ENCODE measurements at places on chromosomes 11 and 22.
A peak's percentile ranks its signal among the peaks of the same experiment; 100 is the strongest.

- no peak for DNase-seq
Observed at GRCh38 chr11:29153078-29153477, 863.8 kb downstream of the KCNA4 start.

GRCh38 chr22:39773976-39774539 is 119.5 kb downstream of the ENTHD1 start:
- DNase-seq = no peak

GRCh38 chr11:73248526-73249185 is 23.5 kb upstream of the P2RY6 start:
- DNase-seq = no peak

- no peak for DNase-seq
Observed at GRCh38 chr11:42595876-42596275, 715.9 kb upstream of the API5 start.

DNA sequence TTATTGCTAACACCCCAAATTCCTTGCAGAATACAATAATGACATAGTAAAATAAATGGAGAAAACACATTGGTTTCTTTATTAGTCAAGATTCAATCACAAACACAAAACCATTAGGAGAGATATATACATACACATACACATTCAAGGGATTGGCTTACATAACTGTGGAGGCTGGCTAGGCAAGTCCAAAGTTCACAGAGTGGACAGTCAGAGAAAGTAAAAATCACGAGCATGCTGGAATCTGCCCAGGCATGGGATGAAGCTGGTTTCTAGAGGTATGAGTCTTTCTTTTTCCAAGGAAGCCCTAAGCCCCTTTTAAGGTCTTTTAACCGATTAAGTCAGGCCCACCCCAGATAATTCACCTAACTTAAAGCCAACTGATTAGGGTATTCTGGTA is 13.6 kb upstream of the OR56B1 start:
- DNase-seq = no peak

DNA sequence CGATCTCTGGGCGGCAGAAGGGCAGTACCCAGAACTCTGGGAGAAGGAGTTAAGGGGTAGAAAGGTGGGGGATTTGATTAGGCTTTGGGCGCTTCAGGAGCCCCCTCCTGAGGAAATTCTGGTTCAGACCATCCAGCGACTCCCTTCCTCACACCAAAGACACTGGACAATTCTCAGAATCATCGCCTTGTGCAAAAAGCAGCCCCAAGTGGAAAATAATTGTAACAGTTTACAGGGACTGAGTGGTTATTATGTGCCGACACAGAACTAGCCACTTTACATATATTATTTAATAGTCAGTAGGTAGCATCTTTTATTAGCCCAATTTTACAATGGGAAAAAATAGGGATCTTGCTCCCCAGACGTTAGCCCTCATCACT is 662 bp upstream of the TRIM3 start:
- DNase-seq = no peak

GRCh38 chr11:123233975-123234334 is 38.9 kb upstream of the CLMP start:
- no peak for DNase-seq

DNA sequence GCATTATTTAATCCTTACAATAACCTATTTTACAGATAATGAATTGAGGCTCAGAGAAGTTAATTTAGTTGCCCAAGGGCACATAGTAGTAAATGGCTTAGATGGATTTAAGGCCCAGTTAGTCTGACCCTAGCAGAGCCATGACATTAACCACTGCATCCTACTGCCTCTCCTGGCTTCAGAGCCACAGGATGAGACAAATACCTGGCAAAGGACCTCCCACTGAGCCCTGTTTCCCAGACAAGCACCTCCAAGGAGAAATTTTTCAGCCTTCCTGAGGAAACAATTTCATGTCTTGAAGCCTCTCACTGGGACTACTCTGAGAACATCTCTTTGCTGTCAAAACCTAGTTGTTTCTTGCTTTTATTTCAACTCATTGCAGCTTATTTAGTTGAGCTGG is 28.4 kb downstream of the IZUMO1R start:
- DNase-seq = no peak

DNA sequence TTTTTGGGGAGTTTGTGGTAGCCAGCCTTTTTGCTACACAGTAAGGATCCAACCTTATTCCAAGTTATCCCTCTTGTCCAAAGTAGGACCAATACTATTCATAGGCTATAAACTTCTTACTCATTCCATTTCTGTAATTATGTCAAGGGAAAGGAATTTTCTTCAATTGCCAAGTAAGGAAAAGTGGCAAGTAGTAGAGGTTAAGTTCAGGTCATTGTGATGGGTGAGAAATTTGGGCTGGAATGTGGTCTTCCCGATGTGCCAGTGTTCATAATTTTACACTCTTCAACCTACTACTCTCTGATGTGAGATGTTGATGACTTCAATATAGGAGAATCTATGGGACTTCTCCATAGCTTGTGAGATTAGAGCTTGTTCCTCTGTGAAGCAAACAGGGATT is 648.8 kb downstream of the METTL15 start:
- no peak for DNase-seq

DNA sequence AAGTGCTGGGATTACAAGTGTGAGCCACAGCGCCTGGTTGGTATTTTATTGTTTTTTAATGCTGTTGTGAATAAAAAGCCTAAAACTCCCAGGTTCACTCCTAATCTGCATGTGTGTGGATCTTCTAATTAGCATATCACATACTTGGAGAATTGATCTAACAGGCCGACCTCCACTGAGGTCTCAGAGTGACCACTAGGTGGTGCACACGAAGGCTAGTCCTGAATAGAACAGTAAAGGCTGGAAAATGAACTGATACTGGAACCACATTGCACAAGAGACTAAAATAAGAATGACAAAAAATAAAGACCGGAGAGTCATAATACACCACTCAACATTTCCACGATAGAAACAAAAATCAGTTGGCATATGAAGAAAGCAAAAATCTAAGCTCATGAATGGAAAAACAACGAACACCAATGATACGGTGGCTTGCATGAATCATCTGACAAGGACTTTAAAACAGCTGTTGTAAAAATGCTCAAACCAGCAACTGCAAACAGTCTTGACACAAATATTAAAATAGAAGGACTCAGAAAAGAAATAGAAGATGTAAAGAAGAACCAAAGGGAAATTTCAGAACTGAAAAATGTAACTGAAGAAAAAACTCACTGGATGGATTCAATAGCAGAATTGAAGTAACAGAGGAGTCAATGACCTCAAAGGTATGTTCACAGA is 19.2 kb downstream of the PIM3 start:
- DNase-seq = no peak

- no peak for DNase-seq
Observed at GRCh38 chr11:77636731-77637344, 756 bp downstream of the CLNS1A start.

DNA sequence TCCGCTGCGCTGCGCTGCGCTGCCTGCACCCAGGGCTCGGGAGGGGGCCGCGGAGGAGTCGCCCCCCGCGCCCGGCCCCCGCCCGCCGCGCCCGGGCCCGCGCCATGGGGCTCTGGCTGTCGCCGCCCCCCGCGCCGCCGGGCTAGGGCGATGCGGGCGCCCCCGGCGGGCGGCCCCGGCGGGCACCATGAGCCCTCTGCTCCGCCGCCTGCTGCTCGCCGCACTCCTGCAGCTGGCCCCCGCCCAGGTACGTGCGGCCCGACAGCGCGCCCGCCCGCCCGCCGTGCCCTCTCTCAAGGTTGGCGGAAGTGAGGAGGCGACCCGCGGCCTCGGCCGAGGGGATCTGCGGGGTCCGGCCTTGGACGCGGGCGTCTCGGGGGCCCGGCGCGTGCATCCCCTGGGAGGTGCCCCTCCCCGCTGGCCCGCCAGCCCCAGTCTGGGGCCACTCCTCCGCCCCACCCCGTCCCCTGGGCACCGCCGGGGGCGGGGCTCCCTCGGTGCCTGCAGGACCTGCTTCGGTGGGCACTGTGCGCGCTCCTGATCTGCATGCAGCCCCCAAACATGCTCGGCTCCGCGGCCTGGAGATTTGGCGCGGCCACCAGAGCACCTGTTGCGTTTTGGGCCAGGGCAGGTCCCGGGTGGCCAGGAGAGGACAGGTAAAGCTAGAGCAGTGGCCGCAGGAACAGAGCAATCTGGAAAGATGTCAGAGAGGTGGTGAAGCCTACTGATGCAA is 429 bp downstream of the VEGFB start:
- DNase-seq = peak; percentile 35

DNA sequence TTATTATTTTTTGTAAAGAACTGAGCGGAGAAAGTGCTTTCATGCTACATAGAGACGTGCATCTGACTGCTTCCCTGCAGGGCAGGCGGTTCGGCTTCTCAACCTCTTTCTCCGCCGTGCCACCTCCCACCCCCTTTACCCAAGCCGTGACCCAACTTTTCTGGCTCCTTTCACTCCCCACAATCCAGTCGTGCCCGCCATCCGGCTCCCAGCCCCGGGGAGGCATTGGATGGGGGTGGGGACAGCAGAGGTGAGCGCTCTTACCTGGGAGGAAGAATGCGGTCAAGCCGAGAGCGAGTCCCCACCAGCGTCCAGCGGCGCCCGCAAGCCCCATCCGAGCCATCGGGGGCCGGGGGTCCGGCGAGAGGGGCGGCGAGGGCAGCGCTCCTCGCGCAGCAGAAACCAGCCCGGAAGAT is 781 bp downstream of the NECTIN1 start:
- no peak for DNase-seq

GRCh38 chr11:130647371-130647770 is 198.9 kb downstream of the ADAMTS15 start:
- no peak for DNase-seq

- DNase-seq = no peak
Observed at GRCh38 chr11:69958308-69958707, 119.8 kb upstream of the ANO1 start.

- DNase-seq = no peak
Observed at GRCh38 chr22:36986242-36986821, 32.9 kb downstream of the TST start.

GRCh38 chr11:11028017-11028692 is 170.3 kb upstream of the ZBED5 start:
- DNase-seq = peak; percentile 65

DNA sequence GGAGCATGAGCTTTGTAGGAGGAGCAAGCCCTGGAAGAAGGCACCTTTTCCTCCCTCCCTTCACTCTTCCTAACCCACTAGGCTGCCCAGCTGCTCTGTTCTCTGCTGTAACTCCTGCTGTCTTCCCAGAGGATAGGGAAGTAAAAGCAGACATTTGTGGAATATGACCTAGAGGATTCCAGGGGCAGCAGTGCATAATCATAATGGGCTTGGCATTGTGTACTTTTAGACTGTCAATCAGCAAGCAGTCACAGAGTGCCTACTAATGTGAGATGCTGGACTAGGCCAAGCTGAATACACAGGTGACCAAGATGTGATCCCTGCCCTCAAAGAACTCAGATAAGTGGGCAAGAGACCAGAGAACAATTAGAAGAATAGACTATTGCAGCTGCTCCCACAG is 133.0 kb downstream of the NAV2 start:
- no peak for DNase-seq

GRCh38 chr11:77375107-77375506 is 73.6 kb upstream of the GDPD4 start:
- no peak for DNase-seq

- no peak for DNase-seq
Observed at GRCh38 chr11:59158206-59159068, 13.5 kb upstream of the DTX4 start.

- DNase-seq = no peak
Observed at GRCh38 chr11:78622666-78623065, 48.0 kb upstream of the NARS2 start.

GRCh38 chr11:113349528-113349927 is 35.1 kb downstream of the TTC12 start:
- DNase-seq = no peak

- no peak for DNase-seq
Observed at GRCh38 chr22:40008726-40009291, 14.1 kb downstream of the FAM83F start.

Measured in activated CD4-positive, alpha-beta T cell treated with anti-CD3 and anti-CD28 coated beads for 1 hour (primary cell).